ENCODE measurements at places on chromosomes 12 and 14. TPM values are rescaled to one million over a fixed set of nuclear protein-coding genes. Genes with fewer than 3 reads are reported as not detected.

PLEKHG7 gene
- not detected for total RNA-seq

DNA sequence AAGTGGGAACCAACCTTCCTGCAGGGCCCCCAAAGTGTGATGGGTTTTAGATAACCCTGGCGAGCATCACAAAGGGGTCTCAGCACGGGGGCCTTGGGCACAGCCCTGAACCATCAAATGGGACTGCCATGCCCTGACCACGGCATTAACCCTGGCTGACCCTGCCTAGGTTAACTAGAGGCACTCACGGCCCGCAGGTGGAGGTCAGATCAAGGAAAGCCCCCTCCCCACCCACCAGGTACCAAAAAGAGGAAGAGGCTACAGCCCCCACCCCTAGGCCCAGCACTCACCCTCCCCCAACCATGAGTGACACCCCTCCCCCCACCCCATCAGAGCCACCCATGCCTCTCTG, 42.5 kb downstream of the CCNK start:
- no peak for DNase-seq

NGB gene
- not detected for total RNA-seq

VSIG10 gene
- 29.9 TPM for total RNA-seq

CELA1 gene
- not detected for total RNA-seq

DNA sequence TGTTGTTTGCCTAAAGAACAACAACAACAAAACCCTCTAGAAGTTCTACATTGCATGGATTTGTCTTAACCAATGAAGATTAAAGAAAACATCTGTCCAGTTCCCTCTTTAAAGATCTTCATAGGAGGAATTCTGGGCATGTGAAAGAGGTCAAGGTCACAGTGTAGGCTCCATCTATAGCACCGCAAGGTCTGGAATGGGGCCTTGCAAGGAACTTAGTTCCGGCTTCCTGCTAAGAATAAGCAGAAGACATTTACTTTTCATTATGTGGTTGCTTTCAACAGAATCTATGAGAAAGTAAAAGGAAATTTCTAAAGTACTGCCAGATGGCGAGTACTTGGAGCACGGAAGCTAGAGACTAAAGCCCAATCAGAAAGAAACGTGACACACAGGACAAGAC, 57.2 kb upstream of the GNPNAT1 start:
- no peak for DNase-seq

CLEC6A gene
- total RNA-seq = not detected

CLEC4A gene
- not detected for total RNA-seq

- no peak for DNase-seq
These were observed 82.0 kb upstream of the OTOGL start for GRCh38 chr12:80017261-80017870.

- peak; percentile 10 for DNase-seq
These were observed 21.6 kb downstream of the ATF1 start for GRCh38 chr12:50785406-50786001.

GRCh38 chr12:70840656-70841350, 79.7 kb downstream of the PTPRR start:
- DNase-seq = no peak

DNA sequence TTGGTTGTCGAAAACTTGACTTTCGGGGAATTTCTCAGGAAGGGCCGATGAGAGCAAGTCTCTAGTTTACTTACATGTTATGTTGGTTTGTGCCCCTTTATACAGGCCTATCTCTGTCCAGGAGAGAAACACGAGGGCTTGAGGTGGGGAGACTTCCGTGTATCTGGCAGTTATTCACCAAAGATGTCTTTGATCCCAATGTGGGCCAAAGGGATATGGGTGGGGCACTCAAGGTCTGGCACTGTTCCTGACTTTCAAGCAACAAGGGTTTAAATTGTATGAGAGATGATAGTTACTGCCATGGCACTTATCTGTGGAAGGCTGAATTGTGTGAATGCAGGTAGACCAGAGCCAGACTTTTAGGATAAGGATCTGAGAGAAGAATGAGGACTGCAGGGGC, 137.2 kb upstream of the DHRS4 start:
- DNase-seq = no peak
